Tongue (tissue), 3 donors: ENCODE measurements at places on chromosomes 11 and 22.

DNA sequence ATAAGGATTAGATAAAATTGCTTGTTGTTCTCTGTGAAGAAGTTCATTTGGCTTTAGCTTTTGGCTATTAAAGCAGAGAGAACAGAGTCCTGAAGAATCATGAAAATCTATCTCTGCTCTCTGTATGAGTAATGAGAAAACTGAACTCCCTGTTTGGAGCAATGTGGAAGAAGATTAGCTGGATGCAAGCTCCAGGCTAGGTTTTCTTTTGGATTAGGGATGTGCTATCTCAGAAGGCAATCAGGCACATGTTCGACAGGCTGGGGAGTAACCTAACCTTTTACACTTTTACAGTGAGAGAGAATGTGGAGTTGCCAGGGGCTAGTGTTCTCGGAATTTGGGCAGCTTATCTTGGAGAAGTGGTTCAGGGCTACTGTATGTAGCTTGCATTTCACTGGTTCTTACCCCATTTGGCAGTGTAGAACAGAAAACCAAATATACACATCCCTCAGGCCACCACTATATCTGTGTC, 8.5 kb upstream of the SLN start:
- no peak for DNase-seq

DNA sequence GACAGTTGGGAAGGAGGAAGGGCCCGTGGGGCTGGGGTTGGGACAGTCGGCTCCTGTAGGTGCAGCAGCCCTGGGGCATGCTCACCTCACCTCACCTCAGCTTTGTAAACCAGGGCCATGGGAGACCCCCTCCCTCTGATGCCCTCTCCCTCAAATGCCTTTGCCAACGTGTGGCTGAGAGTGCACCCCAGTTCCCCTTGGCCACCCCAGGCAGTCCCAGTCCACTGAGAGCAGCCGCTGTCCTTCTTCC, 4.2 kb upstream of the NEAT1 start:
- no peak for DNase-seq

GRCh38 chr11:13362596-13363109, 85.1 kb downstream of the BMAL1 start:
- no peak for DNase-seq

DNA sequence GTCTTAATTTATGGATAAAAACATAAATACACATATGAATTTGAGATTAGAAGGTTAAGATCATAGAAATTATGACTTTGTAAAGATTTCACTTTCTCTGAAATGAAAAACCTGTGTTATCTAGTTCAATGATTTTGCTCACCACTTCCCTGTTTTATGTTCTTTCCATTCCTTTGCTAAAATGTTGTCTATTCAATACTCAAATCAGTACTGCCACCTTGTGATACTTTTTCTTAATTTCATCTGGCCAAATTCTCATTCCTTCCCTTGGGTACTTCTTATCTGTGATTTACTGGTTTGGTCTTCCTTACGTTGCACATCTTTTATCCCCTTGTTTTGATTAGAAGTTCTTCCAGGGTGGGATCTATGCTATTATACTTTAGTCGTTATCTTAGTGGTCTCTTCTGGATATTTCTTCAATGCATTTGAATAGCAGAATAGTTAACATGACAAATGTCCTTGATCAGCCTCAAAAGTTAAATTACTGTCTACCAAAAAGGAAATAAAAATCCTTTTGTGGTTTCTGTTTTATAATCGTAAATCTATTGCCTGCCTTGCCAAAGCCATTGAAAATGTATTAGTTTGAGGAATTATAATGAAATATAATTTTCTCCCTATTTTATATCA, 197.0 kb downstream of the PGR start:
- peak; percentile 52 for DNase-seq
